Hair follicle dermal papilla cell (primary cell): ENCODE measurements at places on chromosomes 2 and 18. TPM values are rescaled to one million over a fixed set of nuclear protein-coding genes. Genes with fewer than 3 reads are reported as not detected.

Gene POU3F3
- total RNA-seq: under 0.01 TPM in 1 of 2 replicates, not detected in the other

Gene ALPG
- total RNA-seq: not detected in 2 replicates

Gene ATP6V1B1
- total RNA-seq: 1.1 and 2.1 TPM in 2 replicates

Gene NFU1
- 23.5 and 25.4 TPM in 2 replicates for total RNA-seq

Gene IL36G
- not detected in 2 replicates for total RNA-seq

Gene UPP2
- not detected in 2 replicates for total RNA-seq

Gene CRYGD
- not detected in 2 replicates for total RNA-seq

Gene ADD2
- 0.32 TPM in 1 of 2 replicates, not detected in the other for total RNA-seq

Gene RNF144A
- total RNA-seq: 6.6 and 14.0 TPM in 2 replicates

Gene SPOPL
- total RNA-seq: 11.9 and 15.1 TPM in 2 replicates

Gene SERPINB5
- 0.65 and 1.1 TPM in 2 replicates for total RNA-seq

Gene CCDC150
- total RNA-seq: 4.5 and 5.0 TPM in 2 replicates

Gene TMEFF2
- total RNA-seq: under 0.01 and 0.12 TPM in 2 replicates

Gene SMARCAL1
- total RNA-seq: 18.0 and 19.3 TPM in 2 replicates

Gene GPBAR1
- total RNA-seq: 0.24 and 0.32 TPM in 2 replicates

Gene FAM110C
- total RNA-seq: under 0.01 TPM in 1 of 2 replicates, not detected in the other

Gene CROCC2
- total RNA-seq: 0.49 and 0.81 TPM in 2 replicates

Gene FOXD4L1
- total RNA-seq: 0.12 and 0.32 TPM in 2 replicates

Gene NIFK
- 31.5 and 34.6 TPM in 2 replicates for total RNA-seq

Gene SCYGR4
- not detected in 2 replicates for total RNA-seq

Gene HOXD9
- 8.4 and 8.9 TPM in 2 replicates for total RNA-seq

Gene GKN1
- not detected in 2 replicates for total RNA-seq

Gene POTEJ
- total RNA-seq: not detected in 2 replicates

Gene SMYD1
- not detected in 2 replicates for total RNA-seq

Gene COL6A3
- total RNA-seq: 4,331 and 7,373 TPM in 2 replicates

Gene SNORC
- 1.3 and 1.5 TPM in 2 replicates for total RNA-seq

Gene CABLES1
- total RNA-seq: 8.5 and 17.4 TPM in 2 replicates

Gene FEV
- not detected in 2 replicates for total RNA-seq

Gene RGPD4
- total RNA-seq: under 0.01 TPM in 1 of 2 replicates, not detected in the other

Gene MRO
- total RNA-seq: 0.16 and 0.73 TPM in 2 replicates

Gene SLC9A4
- total RNA-seq: under 0.01 TPM in 1 of 2 replicates, not detected in the other

Gene IAH1
- total RNA-seq: 58.9 and 62.1 TPM in 2 replicates

Gene CLASP1
- total RNA-seq: 50.0 and 65.4 TPM in 2 replicates

Gene DES
- total RNA-seq: 1.9 and 2.6 TPM in 2 replicates

Gene TUBA3E
- not detected in 2 replicates for total RNA-seq

Gene POTEC
- under 0.01 TPM in 1 of 2 replicates, not detected in the other for total RNA-seq

Gene TUBA3D
- total RNA-seq: not detected in 2 replicates

Gene DYNAP
- not detected in 2 replicates for total RNA-seq

Gene WNT10A
- total RNA-seq: under 0.01 TPM in 1 of 2 replicates, not detected in the other

Gene L3MBTL4
- total RNA-seq: 0.49 TPM in 1 of 2 replicates, not detected in the other
